ENCODE measurements at places on chromosomes 11 and 22.
A peak's percentile ranks its signal among the peaks of the same experiment; 100 is the strongest.

GRCh38 chr11:116478669-116479668, 293.8 kb downstream of the BUD13 start:
- DNase-seq: no peak

- DNase-seq: no peak
Measured at GRCh38 chr11:92545906-92546471, 321.4 kb downstream of the FAT3 start.

DNA sequence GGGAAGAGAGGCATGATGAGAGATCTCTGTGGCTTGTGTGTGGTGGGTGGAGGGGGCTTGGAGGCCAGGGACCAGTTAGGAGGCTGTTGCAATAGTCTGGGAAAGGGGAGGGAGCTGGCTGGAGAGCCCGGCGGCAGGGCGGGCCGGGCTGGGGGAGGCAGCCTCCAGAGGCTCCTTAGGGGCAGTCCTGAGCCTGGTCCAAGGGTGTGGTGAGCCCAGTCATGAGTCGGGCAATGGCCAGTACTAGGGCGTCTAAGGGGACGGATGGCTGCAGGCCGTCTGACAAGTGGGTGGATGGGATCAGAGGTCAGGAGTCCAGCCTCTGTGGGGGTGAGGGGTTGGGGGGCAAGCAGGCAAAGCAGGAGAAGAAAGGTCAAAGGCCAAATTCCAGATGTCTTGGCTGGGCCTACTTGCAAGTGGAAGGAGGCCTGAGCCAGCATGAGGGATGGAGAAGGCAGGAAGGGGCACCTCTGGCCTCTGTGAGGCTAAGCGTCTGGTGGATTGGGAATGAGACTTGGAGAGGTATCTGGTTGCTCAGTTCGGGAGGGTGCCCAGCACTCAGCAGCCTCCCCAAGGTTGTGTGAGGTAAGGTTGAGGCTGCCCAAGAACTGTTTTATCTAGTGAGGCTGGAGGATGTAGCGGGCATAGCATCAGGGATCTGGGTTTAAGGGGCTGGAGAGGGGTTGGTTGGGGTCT, 6.0 kb upstream of the CD248 start:
- no peak for DNase-seq

DNA sequence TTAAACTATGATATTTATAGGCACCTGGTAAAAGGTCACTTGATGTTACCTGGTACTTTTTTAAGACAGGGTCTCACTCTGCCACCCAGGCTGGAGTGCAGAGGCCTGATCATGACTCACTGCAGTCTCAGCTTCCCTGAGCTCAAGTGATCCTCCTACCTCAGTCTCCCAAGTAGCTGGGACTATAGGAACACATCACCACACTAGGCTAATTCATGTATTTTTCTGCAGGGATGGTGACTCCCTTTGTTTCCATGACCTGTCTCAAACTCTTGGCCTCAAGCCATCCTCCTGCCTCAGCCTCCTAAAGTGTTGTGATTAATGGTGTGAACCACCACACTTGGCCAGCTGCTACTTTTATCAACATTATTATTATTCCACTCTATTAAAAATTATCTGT, 47.6 kb downstream of the OR4C45 start:
- DNase-seq: no peak

GRCh38 chr11:120718171-120718570, 206.6 kb downstream of the GRIK4 start:
- DNase-seq: no peak

- no peak for DNase-seq
Measured at GRCh38 chr11:9046481-9046880, 42.7 kb upstream of the NRIP3 start.

- DNase-seq: no peak
Measured at GRCh38 chr22:37427135-37427710, at the start of gene ELFN2. TSS of gene ELFN2 (minus strand) at chr22:37427479. CDS start at chr22:37375534, 51,945 bp downstream.

GRCh38 chr22:43179911-43180195, 7.1 kb downstream of the TTLL12 start:
- no peak for DNase-seq

GRCh38 chr11:75330291-75330690, 21.2 kb downstream of the ARRB1 start:
- no peak for DNase-seq

GRCh38 chr22:32558681-32559355, 84.2 kb downstream of the FBXO7 start:
- DNase-seq: no peak

GRCh38 chr22:37763012-37763411, 44.7 kb upstream of the GCAT start:
- DNase-seq: no peak

DNA sequence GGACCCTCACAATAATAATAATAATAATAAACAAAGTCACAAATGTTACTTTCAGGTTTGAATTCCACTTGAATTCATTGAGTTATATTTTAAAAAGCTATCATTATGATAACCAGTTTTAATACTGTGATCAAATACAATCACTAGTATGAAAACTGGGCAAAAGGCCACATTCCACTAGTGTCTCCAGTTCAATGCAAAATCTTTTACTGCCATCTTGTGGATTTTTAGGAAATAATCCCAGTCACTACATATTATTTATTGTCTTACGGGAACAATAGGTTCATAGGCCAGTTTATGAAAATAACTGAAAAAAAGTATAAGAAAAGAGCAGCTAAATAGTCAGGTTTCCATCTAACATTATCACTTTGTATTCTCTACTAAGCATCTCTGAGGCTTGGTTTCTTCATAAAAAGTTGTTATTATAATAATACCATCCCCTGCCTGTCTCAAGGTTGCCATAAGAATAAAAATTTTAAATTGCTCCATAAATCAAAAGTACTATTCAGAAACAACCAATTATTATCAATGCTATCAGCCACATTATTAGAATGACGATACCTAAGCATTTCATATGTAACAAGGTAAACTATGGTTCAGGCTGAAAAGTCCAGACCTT, 533.9 kb upstream of the CCDC90B start:
- DNase-seq: no peak

- DNase-seq: no peak
Measured at GRCh38 chr11:131666006-131666405, 295.6 kb downstream of the NTM start.

- no peak for DNase-seq
Measured at GRCh38 chr11:30459821-30460220, 126.3 kb downstream of the MPPED2 start.

DNA sequence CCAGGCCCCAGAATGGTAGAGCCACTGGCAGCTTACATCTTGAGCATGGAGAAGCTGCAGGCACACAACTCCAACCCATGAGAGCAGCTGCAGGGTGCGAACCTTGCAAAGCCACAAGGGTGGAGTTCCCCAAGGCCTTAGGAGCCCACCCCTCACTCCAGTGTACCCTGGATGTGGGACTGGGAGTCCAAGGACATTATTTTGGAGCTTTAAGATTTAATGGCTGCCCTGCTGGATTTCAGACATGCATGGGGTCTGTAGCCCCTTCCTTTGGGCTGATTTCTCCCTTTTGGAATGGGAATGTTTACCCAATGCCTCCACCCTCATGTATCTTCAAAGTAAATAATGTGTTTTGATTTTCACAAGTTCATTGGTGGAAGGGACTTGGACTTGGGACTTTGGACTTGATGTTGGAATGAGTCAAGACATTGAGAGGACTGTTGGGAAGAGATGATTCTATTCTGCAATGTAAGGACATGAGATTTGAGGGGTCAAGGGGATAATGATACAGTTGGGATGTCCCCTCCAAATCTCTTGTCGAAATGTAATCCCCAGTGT, 1.1 kb upstream of the KRTAP5-7 start:
- DNase-seq: no peak

- no peak for DNase-seq
Measured at GRCh38 chr11:101456812-101457211, 127.0 kb downstream of the TRPC6 start.

DNA sequence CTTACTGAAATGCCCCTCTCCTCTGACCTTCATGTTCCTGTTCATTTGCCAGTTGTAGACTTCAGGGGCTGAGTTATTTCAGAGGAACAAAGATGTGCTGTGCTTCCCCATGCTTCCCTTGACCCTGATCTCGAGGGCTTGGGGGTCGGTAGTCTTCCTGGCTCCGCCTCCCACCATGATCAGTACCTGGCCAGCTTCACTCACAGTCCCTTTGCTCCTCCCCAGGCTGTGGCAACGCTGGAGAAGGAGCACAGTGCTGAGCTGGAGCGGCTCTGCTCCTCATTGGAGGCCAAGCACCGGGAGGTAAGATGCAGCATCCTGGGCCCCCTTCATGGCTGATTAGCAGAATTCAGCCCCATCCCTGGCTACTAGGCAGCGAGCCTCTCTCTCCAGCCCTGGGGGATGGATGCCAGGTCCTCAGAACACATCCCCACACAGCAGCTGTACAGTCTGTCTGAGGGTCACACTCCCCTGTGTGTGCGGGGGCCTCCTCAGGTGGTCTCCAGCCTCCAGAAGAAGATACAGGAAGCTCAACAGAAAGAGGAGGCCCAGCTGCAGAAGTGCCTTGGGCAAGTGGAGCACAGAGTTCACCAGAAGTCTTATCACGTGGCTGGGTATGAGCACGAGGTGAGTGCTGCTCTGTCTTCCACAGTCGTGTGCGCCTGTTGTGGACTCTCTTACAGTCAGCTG, 64.5 kb downstream of the CEP164 start:
- no peak for DNase-seq

GRCh38 chr11:65132238-65132987, 1.9 kb downstream of the SYVN1 start:
- DNase-seq: no peak

DNA sequence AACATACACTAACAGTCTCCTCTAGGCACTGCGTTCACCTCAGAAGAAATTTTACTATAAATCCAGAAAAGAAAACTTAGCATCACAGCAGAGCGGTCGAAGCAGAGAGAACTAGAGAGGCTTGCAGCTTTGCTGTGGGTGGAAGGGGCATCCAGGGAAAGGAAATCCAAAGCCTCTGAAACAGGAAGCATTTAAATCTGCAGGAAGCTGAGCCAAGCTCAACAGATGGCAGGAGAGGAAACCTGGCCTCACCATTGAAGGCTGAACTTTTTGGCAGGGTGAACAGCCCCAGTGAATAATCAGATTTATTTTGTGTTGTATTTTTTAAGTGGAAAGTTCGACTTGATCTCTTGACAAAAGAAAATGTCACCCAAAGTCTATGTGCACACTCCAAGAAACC, 858.1 kb downstream of the OPCML start:
- no peak for DNase-seq

DNA sequence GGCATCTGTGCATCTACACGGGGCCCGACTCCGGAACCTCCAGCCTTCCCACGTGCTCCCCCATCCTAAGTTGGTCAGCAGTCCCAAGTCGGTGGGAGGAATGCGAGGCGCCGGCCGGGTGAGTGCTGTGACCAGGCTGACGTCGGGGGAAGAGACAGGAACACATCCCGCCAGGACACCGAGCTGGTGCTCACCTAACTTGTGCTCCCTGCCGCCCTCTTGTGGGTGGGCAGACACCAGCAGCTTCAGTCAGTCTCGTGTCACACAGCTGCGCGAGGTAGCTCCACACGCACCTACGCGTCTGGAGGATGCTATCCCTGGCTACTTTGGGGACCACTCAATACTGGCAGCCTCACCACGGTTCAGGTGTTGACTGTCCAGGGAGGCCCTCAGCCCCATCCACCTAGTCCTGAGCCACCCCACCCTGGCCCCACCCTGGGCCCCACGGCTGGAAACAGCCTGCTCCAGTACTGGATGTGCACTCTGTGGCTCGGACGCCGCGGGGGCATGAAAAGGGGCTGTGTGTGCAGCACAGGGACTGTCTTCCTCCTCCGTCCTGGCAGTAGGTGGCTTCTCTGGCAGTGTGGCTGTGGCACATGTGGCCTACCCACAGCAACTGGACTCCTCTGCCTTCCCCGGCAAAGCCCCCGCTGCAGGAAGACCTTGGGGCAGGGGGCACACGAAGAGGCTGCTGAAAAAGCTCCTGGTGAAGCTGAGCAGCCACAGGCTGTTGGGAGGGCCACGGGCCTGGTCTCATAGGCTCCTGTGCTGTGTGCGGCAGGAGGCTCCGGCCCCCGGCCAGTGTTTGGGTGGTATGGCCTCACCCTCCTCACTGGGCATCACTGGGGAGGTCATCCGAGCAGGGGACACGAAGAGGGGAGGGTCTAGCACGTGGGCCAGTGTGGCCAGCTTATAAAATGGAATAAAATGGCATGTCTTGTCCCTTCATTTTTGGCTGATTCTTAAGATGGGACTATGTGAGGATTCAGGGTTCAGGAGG, 11.2 kb upstream of the BID start:
- DNase-seq: peak; percentile 59

DNA sequence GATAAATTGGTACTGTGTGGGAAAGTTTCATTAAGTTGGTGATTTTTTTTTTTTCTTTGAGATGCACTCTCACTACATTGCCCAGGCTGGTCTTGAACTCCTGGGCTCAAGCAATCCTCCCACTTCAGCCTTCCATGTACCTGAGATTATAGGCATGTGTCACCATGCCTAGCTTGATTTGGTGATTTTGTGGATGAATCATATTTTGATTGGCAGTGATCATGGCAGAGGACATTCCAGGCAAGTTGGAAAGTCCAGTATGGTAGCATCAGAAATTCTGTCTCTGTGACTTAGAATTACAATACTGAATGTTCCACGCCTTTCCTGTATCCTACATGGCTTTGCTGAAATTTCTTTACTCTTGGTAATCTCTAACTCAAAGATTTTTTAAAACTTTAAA, 49.4 kb downstream of the HORMAD2 start:
- DNase-seq: no peak

DNA sequence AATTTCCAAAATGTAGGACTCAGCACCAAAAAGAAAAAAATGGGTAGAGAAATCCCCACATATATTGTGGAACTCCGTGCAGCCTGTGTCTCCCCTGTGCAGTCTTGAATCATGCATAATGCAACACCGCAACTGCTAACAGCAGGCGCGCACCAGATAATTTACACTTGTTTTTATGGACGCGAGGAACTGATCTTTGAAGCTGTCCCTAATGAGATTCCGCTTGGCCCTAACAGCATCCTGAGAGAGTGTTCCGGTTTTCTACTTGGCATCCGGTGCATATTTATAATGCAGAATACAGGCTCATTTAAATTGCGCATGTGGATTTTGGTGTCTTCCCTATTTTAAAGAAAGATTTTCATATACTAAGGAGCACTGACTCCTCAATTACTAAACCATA, 21.1 kb downstream of the MPPED2 start:
- no peak for DNase-seq

GRCh38 chr22:41289671-41290070, 3.7 kb upstream of the RANGAP1 start:
- DNase-seq: no peak

GRCh38 chr11:131814108-131814507, 443.7 kb downstream of the NTM start:
- no peak for DNase-seq

DNA sequence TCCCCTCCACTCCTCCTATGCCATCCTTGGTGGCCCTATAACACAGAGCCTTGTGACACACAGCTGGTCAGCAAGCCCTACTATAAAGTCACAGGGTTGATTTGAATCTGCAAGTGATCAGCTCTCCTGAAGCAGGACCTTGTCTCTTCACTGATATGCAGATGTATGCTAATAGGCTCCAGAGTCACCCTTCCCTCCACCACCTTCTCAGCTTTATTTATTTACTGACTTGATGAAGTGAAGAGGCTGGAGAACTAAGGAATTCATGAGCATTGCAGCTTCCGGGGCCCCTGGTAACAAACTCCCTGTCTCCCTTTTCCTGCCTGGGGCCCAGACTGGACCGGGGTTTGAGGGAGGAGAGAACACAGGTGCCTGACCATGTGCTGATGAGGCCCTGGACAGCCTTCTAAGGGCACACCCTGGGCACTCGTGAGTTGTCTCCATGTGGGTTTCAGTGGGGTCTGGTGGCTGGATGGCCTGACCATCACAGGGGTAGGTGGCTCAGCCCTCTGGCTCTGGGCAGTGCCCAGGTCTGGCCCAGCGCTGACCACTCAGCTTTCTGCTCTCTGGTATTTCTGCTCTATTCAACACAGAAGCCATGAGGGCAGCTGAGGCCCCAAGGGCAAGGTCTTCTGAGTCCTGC, 307.5 kb downstream of the NTM start:
- no peak for DNase-seq

- DNase-seq: no peak
Measured at GRCh38 chr22:20229916-20230775, 38.0 kb downstream of the RTN4R start.

All from activated CD8-positive, alpha-beta memory T cell treated with anti-CD3 and anti-CD28 coated beads for 1 hour (primary cell).